ENCODE measurements at places on chromosomes 5 and 9. TPM values are rescaled to one million over a fixed set of nuclear protein-coding genes. Genes with fewer than 3 reads are reported as not detected.

DNA sequence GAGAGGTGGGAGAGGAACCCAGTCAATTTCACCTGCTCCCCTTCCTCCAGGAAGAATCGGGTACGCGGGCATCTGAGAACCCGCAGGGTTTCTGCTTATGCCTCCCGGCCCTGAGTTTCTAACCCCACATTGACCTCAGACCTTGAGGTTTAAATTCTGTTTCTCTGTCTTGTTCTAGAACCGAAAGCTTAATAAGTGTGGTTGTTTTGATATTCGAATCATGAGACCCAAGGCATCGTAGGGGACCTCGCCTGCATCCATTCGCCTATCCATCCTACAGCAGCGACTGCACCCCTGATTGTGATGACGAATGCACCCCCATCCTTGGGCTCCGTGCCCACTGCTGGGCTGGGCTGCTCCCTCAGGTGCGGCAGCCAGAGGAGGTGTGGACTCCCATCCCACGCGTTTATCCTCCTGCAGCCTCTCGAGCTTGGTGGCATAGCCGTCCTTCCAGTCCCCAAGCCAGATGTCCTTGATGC is 80.8 kb upstream of the IER5L start:
- DNase-seq, result no peak

The ASTN2 gene
- 2.5 TPM for total RNA-seq

GRCh38 chr5:133423618-133424282 is 188.6 kb downstream of the FSTL4 start:
- DNase-seq, result peak; percentile 87

DNA sequence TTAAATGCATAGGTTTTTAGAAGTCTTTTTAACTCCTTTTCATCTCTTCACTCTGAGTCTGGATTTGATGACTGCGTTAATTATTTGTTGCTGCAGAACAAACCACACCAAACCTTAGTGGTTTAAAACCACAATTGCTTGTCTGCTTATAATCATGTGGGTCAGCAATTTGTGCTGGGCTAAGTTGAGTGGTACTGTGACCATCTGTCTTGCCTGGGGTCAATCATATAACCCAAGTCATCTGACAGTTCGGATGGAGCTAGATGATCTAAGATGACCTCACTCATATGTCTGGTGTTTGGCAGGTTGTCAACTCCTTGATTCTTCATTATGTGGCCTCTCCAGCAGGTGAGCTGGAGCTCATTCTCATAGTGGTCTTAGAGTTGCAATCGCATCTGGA is 219.1 kb upstream of the ELAVL2 start:
- DNase-seq, result no peak

DNA sequence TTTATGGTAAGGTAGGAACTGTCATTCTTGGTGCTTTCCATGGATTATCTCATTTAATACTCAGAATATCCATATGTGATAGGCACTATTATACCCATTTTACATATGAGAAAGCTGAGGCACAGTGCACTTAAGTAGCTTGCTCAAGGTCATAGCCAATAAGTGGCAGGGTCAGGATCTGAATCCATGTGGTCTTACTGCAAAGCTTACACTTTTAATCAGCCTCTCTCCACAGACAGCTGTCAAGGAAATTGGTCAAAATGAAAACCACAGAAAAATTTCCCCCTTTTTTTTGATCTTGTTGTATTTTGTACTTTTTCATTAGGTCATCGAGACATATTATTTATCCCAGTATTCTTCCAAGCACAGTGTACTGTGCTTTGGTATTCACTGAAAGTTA is 78.5 kb downstream of the ERCC6L2 start:
- DNase-seq, result no peak

- DNase-seq, result no peak
Observed at GRCh38 chr9:19102181-19102630, 498 bp downstream of the HAUS6 start.

GRCh38 chr9:93028448-93029006 is 30.0 kb upstream of the SUSD3 start:
- DNase-seq, result no peak

GRCh38 chr5:72042097-72042496 is 65.2 kb upstream of the MAP1B start:
- no peak for DNase-seq

DNA sequence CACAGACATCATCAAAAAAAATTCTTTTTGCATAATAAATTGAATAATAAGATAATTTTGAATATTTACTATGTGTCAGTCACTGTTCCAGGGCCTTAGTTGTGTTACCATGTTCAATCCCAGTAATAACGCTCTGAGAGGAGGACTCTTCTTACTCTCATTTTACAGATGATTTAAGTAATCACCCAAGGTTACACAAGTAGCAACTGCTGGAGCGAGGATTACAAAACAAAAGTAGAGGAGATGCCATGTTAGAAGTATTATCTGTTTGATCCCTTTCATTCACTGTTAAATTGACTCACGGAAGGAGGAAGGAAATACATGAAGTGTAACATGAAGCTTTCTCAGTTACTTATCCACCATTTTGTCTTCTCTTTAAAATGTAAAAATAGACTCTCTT is 412.8 kb downstream of the NFIB start:
- no peak for DNase-seq

GRCh38 chr9:86585422-86586143 is 231.4 kb upstream of the TUT7 start:
- DNase-seq, result no peak

- DNase-seq, result no peak
Observed at GRCh38 chr9:133074111-133074651, 12.4 kb downstream of the CEL start.

DNA sequence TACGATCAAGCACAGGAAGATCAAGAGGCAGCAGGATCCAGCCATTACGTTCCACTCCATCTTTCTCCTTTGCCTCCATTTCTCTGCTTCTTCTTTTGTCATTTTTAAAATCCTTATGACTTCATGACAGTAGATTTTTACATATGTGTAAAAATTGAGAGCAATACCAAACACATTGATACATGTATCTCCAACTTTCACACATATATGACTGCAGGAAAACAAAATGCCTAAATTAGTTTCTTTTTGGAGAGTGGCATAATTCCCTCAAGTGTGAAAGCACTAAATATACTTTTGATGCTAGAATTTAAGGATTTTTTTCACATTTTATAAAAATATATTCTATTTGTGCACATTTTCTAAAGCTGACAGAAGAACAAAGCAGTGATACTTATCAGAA is 8.6 kb upstream of the ZNF608 start:
- no peak for DNase-seq

GRCh38 chr5:59164041-59164830 is 581.4 kb downstream of the RAB3C start:
- no peak for DNase-seq

DNA sequence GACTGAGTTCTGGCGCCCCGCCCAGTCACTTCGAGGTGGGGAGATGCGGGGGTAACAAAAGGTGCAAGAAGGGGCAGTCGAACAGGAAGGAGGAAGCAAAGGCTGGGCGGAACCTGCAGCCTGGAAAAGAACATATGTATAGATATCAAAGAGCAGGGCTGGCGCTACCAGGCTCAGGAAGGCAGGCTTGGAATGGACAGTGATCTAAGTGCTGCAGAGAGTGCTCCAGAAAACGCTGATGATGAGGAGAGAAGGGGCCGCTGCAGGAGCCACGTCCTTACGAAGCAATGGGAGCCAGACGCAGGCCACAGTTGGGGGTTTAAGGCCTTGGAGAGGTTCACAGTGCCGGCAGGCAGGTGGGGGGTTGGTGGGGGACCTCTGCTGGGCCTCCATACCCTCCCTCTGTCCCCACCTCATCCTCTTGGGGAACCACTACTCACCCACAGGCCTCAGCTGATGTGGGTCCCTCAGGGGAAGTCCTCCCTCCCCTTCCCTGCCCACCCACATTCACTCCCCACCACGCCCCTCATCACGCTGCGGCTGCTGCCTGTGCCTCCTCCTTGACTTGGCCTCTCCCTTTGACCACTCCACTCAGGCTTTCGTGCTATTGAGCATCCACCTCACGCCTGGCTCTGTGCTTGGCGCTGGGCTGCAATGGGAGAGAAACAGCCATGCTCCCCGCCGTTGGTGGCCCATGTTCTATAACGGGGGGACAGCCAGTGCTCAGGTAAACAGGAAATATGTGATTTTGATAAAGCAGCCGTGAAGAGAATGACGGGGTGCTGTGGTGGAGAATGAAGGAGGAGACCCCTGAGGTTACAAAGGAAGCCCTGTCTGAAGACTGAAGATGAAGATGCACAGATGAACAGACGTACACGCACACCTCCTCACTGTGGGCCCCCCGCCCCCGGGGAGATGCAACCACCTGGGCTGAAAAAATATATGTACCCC is 40.5 kb upstream of the RPL26L1 start:
- DNase-seq, result no peak

DNA sequence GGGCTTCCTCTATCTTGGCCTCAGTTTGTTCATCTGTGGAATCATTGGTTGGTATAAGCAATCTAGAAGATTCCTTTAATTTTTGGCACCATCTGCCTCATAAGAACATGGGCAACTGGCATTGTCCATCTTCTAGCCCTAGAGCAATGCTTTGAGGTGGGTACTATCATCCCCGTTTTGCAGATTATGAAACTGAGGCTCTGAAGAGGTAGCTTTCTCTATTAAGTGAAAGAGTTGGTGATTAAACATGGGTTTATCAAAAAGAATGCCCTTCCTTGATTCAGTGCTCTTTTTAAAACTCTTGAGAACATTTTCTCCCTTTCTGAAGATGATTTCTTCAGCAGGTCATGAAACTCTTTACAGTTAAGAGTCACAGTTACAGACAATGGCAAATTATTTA is 42.4 kb upstream of the TGFBR1 start:
- no peak for DNase-seq

DNA sequence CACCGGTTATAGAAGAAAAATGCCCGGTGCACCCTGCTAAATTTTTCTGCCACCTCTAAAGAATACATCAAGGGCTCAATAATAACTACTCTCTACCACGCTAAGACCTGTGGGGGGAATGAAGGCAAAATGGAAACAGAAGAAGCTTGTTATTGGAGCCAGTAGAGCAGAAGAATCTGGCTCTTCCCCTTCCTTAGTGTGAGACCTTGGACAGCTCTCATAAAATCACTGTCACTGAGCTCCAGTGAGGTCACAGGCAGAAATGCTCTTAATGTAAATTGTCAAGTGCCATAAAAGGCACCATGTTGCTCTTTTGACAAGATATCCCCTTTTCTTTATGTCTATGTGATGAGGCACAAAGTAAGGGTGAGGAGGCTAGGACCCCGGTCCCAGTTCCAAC is 74.4 kb downstream of the ASTN2 start:
- no peak for DNase-seq

The GTF2H2 gene
- 8.4 TPM for total RNA-seq

The PPIC gene
- total RNA-seq, result 40.0 TPM

GRCh38 chr9:6150483-6150882 is 65.1 kb upstream of the IL33 start:
- DNase-seq, result no peak

The SLC34A1 gene
- total RNA-seq, result not detected

DNA sequence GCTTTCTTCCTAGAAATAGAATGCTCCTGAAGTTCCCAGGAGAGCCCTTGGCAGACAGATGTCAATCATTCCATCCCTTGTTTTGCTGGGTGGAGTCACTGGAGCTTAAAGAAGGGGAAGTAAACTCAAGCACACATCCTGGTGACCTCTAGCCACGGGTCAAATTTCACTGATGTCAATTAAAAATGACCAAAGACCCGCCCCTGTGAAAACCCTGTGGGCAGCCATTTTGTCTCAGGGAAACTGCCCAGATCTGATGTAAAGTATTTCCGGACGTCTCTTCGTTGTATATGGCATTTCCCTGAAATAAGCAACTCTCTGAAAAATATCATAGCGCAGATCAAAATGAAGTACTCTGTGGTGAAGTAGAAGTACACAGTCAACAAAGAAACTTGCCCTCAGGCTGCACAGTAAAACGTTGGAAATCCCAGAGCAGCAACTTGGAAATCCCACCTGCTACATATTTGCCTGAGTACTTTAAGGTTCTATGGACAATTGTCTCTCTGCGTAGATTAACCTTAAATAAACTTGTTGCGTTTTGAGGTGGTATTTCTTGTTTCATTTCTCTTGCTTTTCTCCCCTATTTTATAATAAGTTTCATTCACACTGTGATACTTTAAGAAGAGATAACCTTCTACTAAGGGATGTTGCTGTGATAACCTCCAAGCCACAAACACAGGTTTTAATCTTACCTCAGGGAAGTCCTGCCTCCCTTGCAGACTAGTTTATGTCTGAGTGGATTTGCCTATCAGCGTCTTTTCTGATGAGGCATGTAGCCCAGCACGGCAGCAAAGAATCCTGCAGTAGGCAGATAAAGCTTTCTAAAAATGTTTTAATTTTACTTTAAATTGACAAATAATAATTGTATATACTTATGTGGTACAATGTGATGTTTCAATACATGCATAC is 60.9 kb upstream of the PIP5K1B start:
- DNase-seq, result no peak

- no peak for DNase-seq
Observed at GRCh38 chr5:130974021-130974683, 190.9 kb downstream of the HINT1 start.

The MRPL50 gene
- total RNA-seq, result 14.1 TPM

The UNC5A gene
- 0.05 TPM for total RNA-seq

The ABLIM3 gene
- total RNA-seq, result 118 TPM

The KIF4B gene
- total RNA-seq, result 0.13 TPM

- no peak for DNase-seq
Observed at GRCh38 chr5:154820383-154820782, 30.0 kb downstream of the FAXDC2 start.

GRCh38 chr9:99181621-99182020 is 40.1 kb downstream of the ALG2 start:
- no peak for DNase-seq

DNA sequence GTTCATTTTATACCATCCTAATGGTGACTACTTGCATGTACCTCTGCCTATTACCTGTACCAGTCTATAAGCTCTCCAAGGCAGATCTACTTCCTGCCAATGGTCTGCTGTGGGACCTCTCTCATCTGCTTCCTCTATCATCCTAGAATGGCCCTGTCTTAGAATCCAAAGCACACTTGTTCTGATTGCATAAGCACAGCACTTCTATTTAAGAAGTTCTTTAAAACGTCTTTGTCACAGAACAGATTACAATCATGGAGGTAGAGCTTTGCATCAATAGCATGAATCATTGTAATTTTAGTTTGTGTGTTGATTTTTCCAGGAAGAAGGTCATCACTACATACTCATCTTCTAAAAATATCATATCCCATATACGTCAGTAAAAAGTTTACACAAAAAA is 131.8 kb upstream of the ACOT12 start:
- no peak for DNase-seq

- DNase-seq, result no peak
Observed at GRCh38 chr9:99732715-99733114, 89.0 kb upstream of the NR4A3 start.

DNA sequence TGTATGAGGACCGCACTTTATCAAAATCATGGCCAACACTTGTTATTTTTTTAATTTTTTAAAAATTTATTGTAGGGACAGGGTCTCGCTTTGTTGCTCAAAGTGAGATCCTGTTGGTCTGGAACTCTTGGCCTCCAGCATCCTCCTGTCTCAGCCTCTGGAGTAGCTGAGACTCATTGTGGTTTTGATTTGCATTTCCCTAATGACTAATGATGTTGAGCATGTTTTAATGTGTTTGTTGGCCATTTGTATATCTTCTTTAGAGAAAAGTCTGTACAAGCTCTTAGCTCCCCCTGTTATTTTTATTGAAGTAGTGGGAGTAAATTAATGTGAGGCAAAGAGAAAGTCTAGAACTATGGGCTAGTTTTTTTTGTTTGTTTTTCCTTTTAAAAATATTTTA is 1.6 kb upstream of the RPS6 start:
- DNase-seq, result no peak

- DNase-seq, result no peak
Observed at GRCh38 chr9:2367970-2368369, 253.6 kb upstream of the VLDLR start.

- DNase-seq, result no peak
Observed at GRCh38 chr5:9851458-9851857, 221.3 kb upstream of the TAS2R1 start.

Measured in cardiac septum (tissue), 1 donor.